Breast epithelium (tissue), 4 donors: ENCODE measurements at places on chromosomes 13 and 19.

DNA sequence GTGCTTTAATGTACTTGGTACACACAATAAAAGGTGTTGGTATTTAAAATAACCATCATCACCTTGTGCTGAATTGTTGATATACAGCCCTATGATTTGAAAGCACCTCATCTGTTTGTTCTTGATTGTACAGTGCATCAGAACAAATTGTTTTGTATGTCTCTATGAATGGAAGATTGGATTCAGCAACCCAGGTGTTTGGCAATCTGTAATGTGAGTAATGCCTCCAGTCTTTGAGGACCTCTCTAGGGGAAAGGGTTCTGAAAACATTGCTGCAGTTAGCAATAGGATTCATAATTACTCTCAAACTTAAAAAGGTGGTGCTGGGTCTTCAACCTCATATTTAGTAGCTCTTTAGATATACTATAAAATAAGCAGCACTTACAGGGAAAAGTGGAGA, 341.8 kb downstream of the OXGR1 start:
- DNase-seq, result no peak
- no peaks in the 10 kb centered on the region for H3K36me3 ChIP-seq
- no peak overlapping the region for H3K27ac ChIP-seq
- H3K4me1 ChIP-seq, result no peaks in the 10 kb centered on the region

GRCh38 chr13:95703576-95703975, 26.6 kb downstream of the DNAJC3 start:
- no peak overlapping the region for H3K27ac ChIP-seq
- H3K27me3 ChIP-seq, result no peaks in the 10 kb centered on the region
- no peaks in the 10 kb centered on the region for H3K36me3 ChIP-seq
- no peak overlapping the region for H3K4me3 ChIP-seq
- no peaks in the 10 kb centered on the region for H3K4me1 ChIP-seq
- DNase-seq, result no peak

DNA sequence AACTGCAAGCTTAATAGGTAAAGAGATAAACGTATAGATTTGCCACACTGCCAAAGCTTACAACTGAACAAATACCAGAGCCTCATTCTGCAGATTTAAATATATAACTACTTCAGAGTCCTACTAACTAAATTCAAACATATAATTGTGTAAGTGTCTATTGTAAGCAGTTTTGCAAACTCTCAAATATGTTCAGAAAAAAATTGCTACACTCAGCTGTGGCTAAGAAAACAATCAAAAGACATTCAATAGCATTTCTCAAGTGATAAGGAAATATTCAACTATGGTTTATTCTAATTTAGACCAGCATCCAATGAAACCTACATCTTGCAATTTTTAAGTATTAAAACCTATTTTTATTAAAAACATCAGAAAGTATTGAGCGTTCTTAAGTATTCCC, 202.4 kb downstream of the KCTD12 start:
- no peak overlapping the region for H3K27ac ChIP-seq
- no peaks in the 10 kb centered on the region for H3K36me3 ChIP-seq
- DNase-seq, result no peak
- H3K4me3 ChIP-seq, result no peak overlapping the region
- H3K27me3 ChIP-seq, result no peaks in the 10 kb centered on the region
- no peaks in the 10 kb centered on the region for H3K4me1 ChIP-seq

GRCh38 chr13:41916173-41916954, 44.5 kb downstream of the VWA8 start:
- H3K4me1 ChIP-seq, result no peaks in the 10 kb centered on the region
- no peaks in the 10 kb centered on the region for H3K27me3 ChIP-seq
- no peak for DNase-seq
- H3K36me3 ChIP-seq, result no peaks in the 10 kb centered on the region

DNA sequence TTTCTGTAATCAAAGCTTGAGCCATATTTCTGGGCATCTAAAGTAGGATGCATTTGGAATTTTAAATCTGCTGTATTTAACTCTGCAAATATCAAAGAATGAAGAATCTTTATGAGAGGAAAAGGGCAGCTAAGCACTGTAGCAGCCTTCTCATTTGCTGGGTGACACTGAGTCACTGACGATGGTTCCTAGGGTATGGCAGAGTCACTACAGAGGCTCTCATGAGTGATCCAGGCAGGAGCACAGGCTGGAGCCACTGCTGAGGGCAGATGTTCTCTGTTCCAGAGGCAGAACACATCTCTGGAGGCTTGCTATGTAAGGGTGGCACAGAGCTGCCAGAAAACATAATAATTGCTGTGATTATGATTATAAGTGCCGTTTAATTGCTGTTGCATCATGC, 340.7 kb upstream of the HTR2A start:
- DNase-seq, result no peak
- no peaks in the 10 kb centered on the region for H3K4me1 ChIP-seq
- no peaks in the 10 kb centered on the region for H3K36me3 ChIP-seq
- no peak overlapping the region for H3K4me3 ChIP-seq

GRCh38 chr19:13974073-13974472, 21.8 kb downstream of the DCAF15 start:
- peaks cover 9% of the 10 kb centered on the region for H3K4me1 ChIP-seq
- H3K27me3 ChIP-seq, result no peaks in the 10 kb centered on the region
- peak overlapping the region; percentile 49 for H3K27ac ChIP-seq
- H3K36me3 ChIP-seq, result peaks cover 7% of the 10 kb centered on the region

- H3K27me3 ChIP-seq, result no peaks in the 10 kb centered on the region
- H3K4me3 ChIP-seq, result no peak overlapping the region
- H3K27ac ChIP-seq, result no peak overlapping the region
- no peaks in the 10 kb centered on the region for H3K4me1 ChIP-seq
- H3K36me3 ChIP-seq, result peaks cover 7% of the 10 kb centered on the region
Measured at GRCh38 chr19:32357720-32358119, 12.3 kb downstream of the ZNF507 start.

DNA sequence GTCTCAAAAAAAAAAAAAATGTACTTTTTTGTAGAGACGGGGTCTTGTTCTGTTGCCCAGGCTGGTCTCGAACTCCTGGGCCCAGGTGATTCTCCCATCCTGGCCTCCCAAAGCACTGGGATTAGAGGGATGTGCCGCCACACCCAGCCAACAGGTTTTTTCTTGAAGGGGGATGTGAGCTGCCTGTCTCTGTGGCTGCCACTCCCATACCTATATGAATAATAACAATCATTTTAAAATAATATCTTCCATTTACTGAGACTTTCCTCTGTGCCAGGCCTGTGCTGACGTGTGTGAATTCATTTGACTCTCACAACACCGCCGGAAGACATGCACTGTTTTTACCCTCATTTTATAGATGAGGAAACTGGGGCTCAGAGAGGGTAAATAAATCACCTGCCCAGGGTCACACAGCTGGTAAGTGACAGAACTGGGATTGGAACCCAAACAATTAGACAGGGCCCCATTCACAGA, 7.2 kb upstream of the BCL3 start:
- peaks cover 27% of the 10 kb centered on the region for H3K4me1 ChIP-seq
- H3K27ac ChIP-seq, result peak overlapping the region; percentile 96

- peaks cover 20% of the 10 kb centered on the region for H3K4me1 ChIP-seq
- H3K27me3 ChIP-seq, result no peaks in the 10 kb centered on the region
- H3K27ac ChIP-seq, result peak overlapping the region; percentile 100
Measured at GRCh38 chr19:58560007-58560887, 1.8 kb upstream of the UBE2M start.

DNA sequence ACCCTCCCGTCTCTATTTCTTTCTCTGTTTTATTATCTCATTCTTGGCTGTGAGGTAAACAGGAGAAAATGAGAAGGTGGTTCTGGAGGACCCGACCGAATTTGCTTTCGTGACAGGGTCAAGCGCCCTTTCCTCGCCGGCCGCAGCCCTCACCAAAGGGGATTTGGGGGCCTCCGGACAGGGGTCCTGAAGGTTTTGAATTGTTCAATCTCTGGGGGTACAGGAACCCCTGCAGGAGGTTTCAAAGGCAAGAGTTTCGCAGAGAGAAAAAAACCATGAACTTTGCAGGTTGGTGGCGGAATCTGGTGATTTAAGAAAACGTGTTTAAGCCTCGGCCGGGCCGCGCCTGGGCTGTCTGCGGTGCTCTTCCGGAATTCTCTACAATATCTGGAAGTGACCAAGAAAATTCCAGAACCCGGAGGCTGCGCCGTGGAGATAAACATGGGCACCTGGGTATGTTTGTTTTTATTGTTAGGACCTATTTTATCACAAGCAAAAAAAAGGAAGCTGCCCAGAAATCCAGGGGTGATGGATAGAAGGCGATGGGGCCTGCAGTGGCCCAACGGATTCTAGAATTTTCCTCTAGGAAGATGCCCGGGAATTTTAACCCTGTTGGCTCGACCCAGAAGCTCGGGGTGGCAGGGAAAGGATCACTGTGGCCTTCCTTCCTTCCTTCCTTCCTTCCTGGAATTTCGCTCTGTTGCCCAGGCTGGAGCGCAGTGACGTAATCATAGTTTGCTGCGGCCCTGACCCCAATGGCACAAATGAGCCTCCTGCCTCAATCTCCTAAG, 14.2 kb upstream of the PTBP1 start:
- no peak overlapping the region for H3K4me3 ChIP-seq
- H3K4me1 ChIP-seq, result peaks cover 6% of the 10 kb centered on the region
- DNase-seq, result no peak
- H3K27me3 ChIP-seq, result no peaks in the 10 kb centered on the region
- H3K36me3 ChIP-seq, result no peaks in the 10 kb centered on the region

DNA sequence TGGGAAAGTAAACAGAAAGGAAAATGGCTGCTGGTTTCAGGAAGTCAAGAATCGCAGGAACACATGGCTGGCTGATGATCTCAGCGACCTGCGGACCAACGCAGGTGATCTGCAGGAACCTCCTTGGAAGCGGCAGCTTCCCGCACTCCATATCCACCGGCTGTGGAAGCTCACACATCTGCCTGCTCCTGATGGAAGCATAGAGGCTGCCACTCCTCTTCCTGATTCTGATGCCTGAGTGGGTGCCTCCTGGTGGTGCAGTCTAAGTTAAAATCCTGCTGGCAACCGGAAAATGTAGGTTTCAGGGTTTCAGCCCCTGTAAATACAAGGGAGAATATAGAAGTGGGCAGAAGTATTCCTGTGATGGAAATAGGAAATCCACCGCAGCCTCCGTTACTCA, 75.5 kb downstream of the TNFSF13B start:
- no peak overlapping the region for H3K4me3 ChIP-seq
- no peak overlapping the region for H3K27ac ChIP-seq
- no peaks in the 10 kb centered on the region for H3K4me1 ChIP-seq
- no peaks in the 10 kb centered on the region for H3K27me3 ChIP-seq
- no peak for DNase-seq

DNA sequence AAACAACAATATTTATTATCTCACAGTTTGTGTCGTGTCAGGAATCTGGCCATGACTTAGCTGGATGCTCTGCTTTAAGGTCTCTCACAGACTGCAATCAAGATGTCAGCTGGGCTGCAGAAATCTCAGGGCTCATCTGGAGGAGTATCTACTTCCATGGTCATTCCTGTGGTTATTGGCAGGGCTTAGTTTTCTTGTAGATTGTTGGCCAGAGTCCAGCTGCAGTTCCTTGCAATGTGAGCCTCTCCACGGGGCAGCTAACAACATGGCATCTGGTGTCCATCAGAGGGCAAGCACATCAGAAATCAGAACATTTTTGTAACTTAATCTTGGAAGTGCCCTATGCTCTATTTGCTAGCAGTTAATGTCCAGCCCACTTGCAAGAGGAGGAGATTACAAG, 45.7 kb upstream of the TDRD3 start:
- no peak overlapping the region for H3K27ac ChIP-seq
- no peaks in the 10 kb centered on the region for H3K36me3 ChIP-seq
- no peak for DNase-seq
- no peaks in the 10 kb centered on the region for H3K27me3 ChIP-seq
- H3K4me3 ChIP-seq, result no peak overlapping the region
- H3K4me1 ChIP-seq, result no peaks in the 10 kb centered on the region

GRCh38 chr13:28685892-28686291, 27.0 kb downstream of the POMP start:
- no peaks in the 10 kb centered on the region for H3K4me1 ChIP-seq
- no peaks in the 10 kb centered on the region for H3K27me3 ChIP-seq
- no peak overlapping the region for H3K4me3 ChIP-seq
- no peak overlapping the region for H3K27ac ChIP-seq

DNA sequence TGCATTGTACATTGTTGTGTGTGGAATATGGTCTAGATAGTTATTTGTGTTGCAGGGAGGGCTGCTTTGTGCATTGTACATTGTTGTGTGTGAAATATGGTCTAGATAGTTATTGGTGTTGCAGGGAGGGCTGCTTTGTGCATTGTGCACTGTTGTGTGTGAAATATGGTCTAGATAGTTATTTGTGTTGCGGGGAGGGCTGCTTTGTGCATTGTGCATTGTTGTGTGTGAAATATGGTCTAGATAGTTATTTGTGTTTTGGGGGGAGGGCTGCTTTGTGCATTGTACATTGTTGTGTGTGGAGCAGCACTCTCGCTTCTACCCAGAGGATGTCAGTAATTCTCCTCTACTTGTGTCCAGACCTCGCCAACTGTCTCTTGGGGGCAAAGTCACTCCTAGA, 36.3 kb upstream of the ZNF835 start:
- DNase-seq, result no peak
- no peaks in the 10 kb centered on the region for H3K4me1 ChIP-seq
- no peak overlapping the region for H3K4me3 ChIP-seq
- no peaks in the 10 kb centered on the region for H3K36me3 ChIP-seq
- H3K27ac ChIP-seq, result no peak overlapping the region

DNA sequence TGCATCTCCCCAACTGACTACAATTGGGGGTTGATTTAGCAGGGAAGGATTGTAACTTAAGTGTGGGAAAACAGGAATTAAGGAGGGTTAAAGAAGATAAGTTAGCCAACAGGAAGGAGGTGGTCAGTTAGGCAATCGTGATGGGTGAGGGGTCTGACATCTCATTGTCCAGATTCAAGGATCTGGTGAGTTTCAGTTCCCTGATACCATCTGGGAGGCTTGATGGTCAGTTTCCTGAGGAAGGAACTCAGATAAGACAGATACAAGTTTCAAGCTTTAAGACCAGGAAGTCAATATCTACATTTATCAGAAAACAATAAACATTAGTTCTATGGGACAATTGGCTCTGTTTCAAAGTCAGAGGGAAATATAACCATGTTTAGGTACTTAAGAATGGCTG, 601.8 kb downstream of the SLITRK6 start:
- no peak overlapping the region for H3K4me3 ChIP-seq
- no peaks in the 10 kb centered on the region for H3K36me3 ChIP-seq
- H3K27me3 ChIP-seq, result no peaks in the 10 kb centered on the region
- DNase-seq, result no peak
- H3K27ac ChIP-seq, result no peak overlapping the region
- no peaks in the 10 kb centered on the region for H3K4me1 ChIP-seq
